ENCODE measurements at places on chromosomes 1 and 21.

- DNase-seq = no peak
These were observed 1048.5 kb downstream of the PLA2G4A start for GRCh38 chr1:187877220-187877619.

DNA sequence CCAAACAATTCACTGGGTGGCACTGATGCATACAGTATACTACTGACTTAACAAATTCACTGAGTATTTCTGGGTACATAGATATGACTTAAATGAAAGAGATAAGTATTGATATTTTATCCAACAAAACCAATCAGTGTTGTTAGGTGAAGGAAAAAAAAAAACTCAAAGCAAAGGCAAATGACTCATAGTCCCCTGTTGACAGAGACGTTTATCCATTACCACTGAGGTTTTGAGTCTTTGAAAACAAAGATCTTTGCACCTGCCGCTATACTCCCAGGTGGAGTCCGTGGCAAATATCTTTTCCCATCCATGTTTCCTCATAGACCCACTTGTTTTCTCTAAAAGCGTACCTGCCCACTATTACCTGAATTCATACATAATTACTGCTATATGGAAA, 18.4 kb downstream of the DYNLT5 start:
- DNase-seq = no peak

- no peak for DNase-seq
These were observed 151.9 kb downstream of the TNFSF18 start for GRCh38 chr1:172898866-172899265.

- DNase-seq = no peak
These were observed 20.5 kb downstream of the PRXL2B start for GRCh38 chr1:2606881-2607621.

- DNase-seq = no peak
These were observed 9.5 kb downstream of the SH3BP5L start for GRCh38 chr1:248816042-248816851.

DNA sequence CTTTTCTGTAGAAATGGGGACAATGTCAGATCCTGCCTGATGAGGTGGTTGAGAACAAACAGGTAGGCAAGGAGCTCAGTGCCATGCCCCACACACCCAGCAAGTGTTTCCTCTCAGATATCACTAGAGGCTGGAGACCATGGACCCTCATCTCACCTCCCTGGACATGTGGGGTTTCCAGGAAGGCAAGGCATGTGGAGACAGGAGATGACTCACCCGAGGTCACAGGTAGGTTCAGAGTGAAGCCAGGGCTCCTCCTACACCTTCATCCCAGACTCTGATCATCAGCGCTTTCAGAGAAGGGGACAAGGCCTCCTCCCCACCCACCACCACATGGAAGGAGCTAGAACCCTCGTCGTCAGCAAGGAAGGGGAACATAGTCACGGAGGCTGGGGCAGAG, 69.2 kb downstream of the MATN1 start:
- DNase-seq = no peak

GRCh38 chr1:215052256-215053015, 30.1 kb upstream of the KCNK2 start:
- no peak for DNase-seq

DNA sequence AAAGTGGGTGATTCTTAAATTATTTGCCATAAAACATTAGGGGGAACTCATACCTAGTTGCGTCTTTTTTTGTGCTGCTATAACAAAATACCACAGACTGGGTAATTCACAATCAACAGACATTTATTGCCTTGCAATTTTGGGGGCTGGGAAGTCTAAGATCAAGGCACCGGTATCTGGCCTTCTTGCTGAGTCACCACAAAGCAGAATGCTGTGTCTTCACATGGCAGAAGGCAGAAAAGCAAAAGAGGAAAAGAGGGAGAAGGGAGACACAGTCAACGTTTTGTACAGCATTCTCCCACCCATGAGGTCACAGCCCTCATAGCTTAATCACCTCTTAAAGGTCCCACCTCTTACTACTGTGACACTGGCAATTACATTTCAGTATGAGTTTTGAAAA, 291.0 kb downstream of the CHRM3 start:
- DNase-seq = no peak

- DNase-seq = no peak
These were observed 42.4 kb downstream of the PLPPR4 start for GRCh38 chr1:99306644-99307043.

GRCh38 chr1:76723949-76724348, 143.3 kb upstream of the ST6GALNAC5 start:
- DNase-seq = no peak

- no peak for DNase-seq
These were observed 7.3 kb downstream of the TMEM82 start for GRCh38 chr1:15749399-15750291.

- DNase-seq = no peak
These were observed 18.3 kb upstream of the HDAC1 start for GRCh38 chr1:32273391-32274208.

- no peak for DNase-seq
These were observed 151.2 kb downstream of the MATN1 start for GRCh38 chr1:30572192-30572591.

DNA sequence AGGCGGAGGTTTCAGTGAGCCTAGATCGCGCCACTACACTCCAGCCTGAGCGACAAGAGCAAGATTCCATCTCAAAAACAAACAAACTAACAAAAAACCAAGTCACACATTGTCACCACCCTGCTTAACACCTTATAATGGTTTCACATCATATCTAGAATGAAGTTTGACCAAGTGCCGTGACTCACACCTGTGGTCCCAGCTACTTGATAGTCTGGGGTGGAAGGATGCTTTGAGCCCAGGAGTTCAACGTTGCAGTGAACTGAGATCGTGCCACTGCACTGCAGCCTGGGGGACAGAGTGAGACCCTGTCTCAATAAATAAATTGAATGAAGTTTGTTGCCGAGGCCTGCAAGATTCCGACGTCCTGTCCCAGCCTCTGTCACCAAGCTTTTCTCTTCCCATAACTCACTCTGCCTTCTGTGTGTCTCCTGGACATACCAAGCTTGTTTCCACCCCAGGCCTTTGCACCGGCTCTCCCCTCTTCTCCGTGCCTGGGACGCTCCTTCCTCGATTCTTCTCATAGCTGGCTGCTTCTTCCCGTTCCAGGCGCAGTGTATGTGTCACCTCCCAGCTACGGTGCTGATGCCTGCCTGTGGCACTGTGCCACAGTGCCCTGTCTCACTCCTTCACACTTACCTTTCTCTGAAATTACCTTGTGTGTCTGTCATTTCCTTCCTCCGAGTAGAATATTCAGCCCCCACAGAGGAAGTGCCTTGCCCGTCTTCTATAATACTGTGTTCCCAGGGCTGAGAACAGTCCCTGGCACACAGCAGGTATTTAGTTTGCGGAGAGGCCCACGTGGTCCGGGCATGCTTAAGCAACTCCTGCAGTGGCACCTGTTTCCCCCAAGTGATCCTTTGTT, 3.8 kb upstream of the SELENON start:
- DNase-seq = no peak

GRCh38 chr1:162823231-162823630, 32.7 kb downstream of the HSD17B7 start:
- DNase-seq = no peak

- DNase-seq = no peak
These were observed 206.7 kb downstream of the SETD4 start for GRCh38 chr21:35853321-35854239.

GRCh38 chr21:33368576-33368975, 34.6 kb upstream of the IFNGR2 start:
- DNase-seq = no peak

GRCh38 chr1:63968663-63969440, 195.0 kb downstream of the ROR1 start:
- DNase-seq = no peak

GRCh38 chr1:8024329-8024728, 1.8 kb downstream of the ERRFI1 start:
- DNase-seq = no peak

DNA sequence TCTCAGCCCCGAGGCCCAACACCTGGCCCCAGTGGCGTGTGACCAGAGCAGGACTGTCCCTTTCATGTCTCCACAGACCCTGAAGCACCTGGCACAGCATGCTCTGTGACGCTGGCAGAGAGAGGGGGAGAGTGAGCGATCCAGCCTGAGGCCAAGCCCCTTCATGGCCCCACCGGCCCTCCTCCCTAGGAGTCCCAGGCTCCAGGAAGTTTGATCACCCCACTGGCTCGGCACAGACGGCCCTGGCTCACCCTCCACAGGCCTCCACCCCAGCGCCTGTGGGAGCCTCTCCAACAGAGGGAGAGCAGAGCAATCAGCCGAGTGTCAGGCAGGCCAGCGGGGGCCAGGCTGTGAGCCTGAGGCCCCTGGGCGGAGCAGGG, 11.0 kb downstream of the SH3BGRL3 start:
- no peak for DNase-seq

DNA sequence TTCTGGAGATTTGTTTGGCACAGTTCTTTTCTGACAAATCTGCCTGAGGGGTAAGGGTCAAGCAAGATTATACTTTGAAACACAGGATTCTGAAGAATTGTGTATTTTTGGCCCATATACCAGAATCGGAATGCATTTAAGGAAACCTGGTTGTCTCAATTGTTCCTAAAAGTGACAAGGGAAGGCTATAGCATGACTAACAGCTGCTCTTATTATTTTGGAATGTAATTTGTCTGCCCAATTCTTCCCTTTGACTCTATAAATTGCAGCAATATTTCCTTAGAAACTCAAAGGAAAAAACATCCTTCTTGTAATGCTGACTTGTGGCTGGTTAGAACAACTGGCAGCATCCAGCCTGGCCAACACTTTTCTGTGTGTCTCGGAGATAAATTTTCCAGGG, 15.8 kb upstream of the VCAM1 start:
- no peak for DNase-seq

- no peak for DNase-seq
These were observed 182.7 kb downstream of the HMCN1 start for GRCh38 chr1:185916861-185917260.

GRCh38 chr21:25342816-25343215, 264.5 kb downstream of the MRPL39 start:
- no peak for DNase-seq

- no peak for DNase-seq
These were observed 158.3 kb downstream of the KAZN start for GRCh38 chr1:14756589-14757285.

GRCh38 chr1:228471762-228472398, 15.3 kb upstream of the RNF187 start:
- no peak for DNase-seq

DNA sequence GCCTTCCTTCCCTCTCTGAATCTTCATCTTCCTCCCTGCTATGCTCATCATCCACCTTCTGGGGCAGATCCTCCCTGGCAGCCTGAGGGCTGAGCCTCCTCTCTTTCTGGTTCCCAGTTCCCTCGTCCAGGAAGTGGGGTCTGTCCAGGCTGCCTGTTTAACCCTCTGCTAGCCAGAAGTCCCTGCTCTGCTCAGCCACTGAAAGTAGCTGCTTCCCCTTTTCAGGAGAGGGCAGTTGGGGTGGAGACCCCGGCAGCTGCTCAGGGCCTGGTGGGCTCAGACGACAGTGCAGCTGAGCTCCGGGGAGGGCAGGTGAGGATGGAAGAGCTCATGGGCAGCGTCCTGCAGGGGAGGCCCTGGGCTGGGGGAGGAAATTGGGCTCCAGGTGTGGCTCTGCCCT, 43.1 kb upstream of the ETV3 start:
- DNase-seq = no peak

GRCh38 chr1:192675716-192676115, 39.8 kb downstream of the RGS13 start:
- DNase-seq = no peak

DNA sequence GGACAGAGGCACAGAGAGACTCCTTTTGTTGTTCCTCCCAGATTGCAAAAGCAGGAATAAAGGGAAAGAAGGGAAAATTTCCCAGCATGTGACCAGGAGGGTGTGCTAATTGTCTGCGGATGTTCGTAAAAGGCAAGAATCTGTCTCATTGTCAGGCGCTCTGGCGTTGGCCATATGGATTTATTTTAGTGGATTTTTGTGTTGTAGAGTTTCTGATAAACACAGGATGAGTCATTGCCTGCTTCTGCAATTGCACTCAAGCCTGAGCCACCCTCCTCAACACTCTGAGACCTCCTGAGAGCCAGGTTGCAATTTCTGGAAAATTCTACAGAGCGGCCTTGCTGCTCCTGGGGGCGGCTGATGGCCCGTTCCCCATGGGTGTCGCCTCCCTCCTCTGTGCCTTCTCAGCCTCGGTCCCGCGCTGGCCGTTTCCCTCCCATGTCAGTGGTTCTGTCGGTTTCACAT, 227.7 kb downstream of the KAZN start:
- DNase-seq = no peak

- DNase-seq = no peak
These were observed 40.0 kb downstream of the PRAMEF20 start for GRCh38 chr1:13450204-13450603.

DNA sequence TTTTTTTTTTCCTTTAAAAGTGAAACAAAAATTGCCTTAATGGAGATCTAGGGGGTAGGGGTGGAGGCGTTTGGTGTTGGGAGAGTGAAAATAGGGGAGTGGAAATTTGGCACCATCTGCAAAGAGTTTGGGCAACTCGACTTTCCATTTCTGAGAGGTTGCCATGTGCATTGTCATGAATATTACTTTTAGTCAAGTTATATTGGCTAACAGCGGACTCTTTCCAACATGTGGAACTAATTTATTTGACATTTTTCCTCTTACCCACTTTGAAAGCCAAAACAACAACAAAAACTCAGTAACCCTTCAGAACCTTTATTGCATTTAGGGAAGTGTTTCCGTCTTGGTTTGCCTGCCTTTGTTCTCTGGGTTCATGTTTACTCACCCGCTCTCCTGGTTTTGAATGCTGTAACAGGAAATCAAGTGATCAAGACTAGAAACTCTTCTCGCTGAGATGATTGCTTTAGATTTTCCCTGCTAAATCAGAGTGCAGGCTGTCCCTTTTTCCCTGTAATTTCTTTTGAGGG, 70.4 kb downstream of the CACHD1 start:
- no peak for DNase-seq

GRCh38 chr1:7479571-7479970, 291.5 kb upstream of the VAMP3 start:
- no peak for DNase-seq

DNA sequence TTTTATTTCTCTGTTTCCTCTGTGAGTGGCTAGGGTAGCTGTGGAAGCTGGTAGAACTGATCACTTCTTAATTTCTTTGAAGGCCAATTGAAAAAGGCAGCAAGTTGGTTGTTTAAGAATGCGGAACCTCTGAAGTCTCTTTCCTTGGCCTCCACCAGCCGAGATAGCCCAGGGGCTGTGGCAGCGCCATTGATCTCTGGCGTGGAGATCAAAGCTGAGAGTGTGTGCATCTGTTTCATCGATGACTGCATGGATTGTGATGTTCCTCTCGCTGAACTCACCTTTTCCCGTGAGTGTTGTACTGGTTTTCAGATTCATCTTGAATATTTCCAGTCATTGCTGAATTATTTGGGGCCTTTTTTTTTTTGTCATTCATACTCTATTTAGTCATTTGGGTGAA, 97.7 kb downstream of the VPS13D start:
- no peak for DNase-seq

DNA sequence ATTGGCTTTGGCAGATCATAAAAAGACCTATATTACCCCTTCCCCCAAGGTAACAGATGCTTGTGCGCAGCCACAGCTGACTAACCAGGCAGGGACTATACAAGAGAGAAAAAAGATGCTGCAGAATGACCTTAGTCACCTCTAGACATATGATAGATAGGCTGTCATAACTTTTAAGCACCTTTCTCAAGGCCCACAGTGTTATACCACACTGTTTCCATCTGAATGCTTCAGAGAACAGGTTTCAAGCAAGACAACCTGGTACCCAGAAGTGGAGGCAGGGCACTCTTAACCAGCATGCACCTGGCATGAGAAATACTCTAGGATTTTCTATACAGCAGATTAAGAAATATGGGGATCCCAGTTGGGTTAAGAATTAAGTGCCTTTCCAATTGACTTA, 12.8 kb upstream of the OVAAL start:
- no peak for DNase-seq

GRCh38 chr1:117232531-117232930, 21.8 kb upstream of the VTCN1 start:
- no peak for DNase-seq
